ENCODE measurements at places on chromosomes 5 and 9. TPM values are rescaled to one million over a fixed set of nuclear protein-coding genes. Genes with fewer than 3 reads are reported as not detected.
A peak's percentile ranks its signal among the peaks of the same experiment; 100 is the strongest.

DNA sequence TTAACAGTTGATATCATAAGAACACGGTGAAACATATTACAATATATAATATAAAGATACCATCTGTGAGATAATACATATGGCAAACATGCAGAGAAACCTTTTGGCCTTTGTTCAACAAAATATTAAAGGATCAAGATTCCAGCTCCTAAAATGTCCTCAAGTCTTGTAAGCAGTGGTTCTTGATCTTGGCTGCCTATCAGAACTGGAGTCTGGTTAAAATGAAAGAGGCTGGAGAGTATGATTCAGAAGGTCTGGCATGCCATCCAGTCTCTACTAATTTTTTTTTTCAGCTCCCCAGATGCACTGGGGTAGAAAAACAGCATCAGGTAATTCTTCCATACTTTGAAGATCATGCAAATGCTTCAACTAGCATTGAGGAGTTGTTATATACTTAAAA is 83.2 kb downstream of the TNC start:
- DNase-seq, result no peak

- no peak for DNase-seq
Measured at GRCh38 chr5:52693280-52693679, 94.4 kb upstream of the ITGA1 start.

DNA sequence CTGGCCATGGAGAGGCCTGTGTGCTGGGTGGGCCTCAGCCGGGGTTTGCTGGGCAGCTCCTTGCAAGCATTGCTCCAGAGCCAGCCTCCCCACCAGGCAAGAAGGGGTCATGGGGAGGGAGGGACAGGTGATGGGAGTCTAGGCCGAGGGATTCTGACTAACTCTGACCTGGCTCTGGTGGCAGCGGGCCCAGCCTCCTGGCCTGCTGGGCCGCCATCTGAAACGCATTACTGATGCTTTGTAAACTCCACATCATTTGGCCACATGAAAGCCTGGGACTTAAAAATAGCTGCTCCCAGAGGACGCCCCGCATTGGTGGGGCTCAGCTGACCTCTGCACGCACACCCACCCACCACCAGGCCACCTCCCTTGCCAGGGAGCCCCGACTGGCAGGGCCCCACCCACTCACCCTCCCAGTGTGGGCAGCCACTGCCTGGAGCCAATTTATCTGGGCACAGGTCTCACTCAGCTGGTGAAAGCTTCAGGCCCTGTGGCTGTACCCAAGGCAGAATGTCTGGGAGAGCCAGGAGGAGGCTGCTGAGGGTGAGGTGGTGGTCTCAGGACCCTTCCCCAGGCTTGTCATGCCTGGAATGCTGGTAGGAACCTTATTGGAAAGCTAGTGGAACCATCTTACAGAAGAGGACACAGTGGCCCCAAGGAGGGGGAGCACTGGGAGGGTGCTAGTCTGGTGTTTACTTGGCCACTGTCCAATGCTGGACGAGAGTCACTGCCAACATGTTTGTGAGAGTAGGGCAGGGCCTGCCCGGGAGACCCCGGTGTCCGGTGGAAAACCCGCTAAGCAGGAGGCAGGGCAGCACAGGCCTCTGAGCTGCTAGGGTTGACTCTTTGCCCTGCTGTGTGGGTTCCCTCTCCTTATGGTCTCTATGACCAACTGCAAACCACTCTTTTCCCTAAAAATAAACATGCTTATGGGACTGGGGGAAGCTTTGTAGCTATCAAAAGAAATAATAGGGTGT is 10.8 kb downstream of the TCF7 start:
- DNase-seq, result no peak

- DNase-seq, result no peak
Measured at GRCh38 chr9:114995681-114996221, 65.4 kb upstream of the TNFSF8 start.

GRCh38 chr5:1178529-1179382 is 22.6 kb upstream of the SLC6A19 start:
- DNase-seq, result peak; percentile 5

DNA sequence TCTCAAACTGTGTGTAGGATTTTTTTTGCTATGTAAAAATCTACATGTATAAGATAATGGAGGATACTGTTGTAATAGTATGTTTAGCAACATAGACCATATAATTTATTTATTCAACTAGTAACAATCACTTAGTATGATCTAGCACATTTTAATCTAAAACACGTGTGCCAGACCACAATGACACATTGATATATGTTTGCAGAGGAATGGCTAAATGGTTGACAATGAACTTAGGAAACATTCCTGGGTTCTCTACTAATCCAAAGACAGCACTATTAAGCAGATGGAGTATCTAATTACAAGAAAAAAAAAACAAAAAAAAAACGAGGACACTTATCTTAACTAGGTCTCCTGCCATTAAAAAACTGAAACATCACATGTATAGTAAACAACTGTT is 261.7 kb upstream of the PAPPA start:
- DNase-seq, result no peak

DNA sequence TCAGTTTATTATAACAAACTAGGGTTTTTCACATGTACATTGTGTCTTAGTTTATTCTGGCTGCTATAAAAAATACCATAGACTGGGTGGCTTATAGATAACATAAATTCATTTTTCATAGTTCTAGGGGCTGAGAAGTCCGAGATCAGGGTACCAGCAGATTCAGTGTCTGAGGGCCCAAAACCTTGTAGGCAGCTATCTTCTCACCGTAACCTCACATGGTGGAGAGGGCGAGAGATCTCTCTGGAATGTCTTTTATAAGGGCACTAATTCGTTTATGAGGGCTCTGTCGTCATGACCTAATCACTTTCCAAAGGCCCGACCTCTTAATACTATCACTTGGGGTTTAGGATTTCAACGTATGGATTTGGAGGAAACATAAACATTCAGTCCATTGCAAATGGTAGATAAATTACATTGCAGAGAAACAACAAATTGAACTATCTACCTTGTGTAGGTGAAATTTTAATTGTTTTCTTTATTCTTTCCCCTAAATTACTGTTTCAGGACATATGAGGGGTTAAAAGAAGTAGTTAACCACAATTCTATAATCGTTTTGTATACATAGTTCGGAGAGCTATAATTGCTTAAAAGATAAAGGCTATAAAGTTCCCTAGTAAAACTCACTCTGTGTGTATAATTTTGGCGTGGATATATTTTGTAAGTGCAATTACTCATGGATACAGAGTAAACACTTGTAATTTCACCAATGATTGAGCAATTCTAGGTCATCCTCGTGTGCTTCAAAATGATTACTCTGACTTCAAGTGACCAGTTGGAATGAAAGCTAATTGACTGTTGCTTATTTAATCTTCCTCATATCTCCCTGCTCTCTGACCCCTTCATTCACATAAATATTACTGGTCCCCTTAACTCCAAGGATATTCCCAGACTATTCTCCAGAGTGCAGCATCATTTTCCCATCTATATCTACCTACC is 247.5 kb upstream of the TMEM161B start:
- no peak for DNase-seq

DNA sequence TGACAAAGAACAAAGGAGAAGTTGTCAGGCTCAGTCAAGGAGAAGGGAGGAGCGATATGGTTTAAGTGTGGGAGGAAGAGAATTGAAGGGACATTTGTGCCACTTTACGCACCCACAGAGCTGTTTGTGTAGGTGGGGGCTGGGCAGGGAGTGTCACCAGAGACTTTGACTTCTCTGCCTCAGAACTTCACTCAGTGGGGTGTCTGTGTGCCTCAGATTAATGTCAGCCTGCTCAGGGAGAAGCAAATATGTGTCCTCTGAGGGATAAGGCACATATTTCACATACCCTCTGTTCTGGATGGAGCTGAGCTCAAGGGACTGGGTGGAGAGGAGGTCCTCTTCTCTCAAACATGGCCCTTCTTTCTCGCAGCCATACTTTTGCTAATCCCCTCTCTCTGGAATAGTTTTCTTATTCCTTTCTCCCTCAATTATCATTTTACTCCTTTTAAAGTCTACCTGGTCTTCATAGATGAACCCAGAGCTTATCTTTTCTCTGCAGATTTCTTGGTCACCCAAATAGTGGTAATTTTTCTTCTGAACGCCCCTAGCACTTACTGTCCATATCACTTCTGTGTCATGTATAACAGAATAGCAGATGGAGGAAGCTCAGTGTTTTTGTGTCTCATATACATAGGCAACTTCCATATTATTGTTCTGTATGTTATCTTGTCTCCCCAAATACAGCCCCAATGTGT is 77.0 kb downstream of the IQGAP2 start:
- DNase-seq, result no peak

GRCh38 chr5:124920909-124921666 is 174.6 kb upstream of the ZNF608 start:
- peak; percentile 22 for DNase-seq

Gene IFNE
- not detected for total RNA-seq

Gene GHR
- not detected for total RNA-seq
